ENCODE measurements at places on chromosomes 7 and 10. TPM values are rescaled to one million over a fixed set of nuclear protein-coding genes. Genes with fewer than 3 reads are reported as not detected.

The GRIFIN gene
- total RNA-seq = not detected

The SFTPD gene
- 0.24 TPM for total RNA-seq

The PDZD7 gene
- not detected for total RNA-seq

The LFNG gene
- total RNA-seq = 0.62 TPM

GRCh38 chr7:149449897-149450296, 11.0 kb downstream of the ZNF777 start:
- H3K36me3 ChIP-seq = peaks cover 17% of the 10 kb centered on the region
- no peak for DNase-seq
- H3K4me1 ChIP-seq = no peaks in the 10 kb centered on the region
- H3K27ac ChIP-seq = no peak overlapping the region

- H3K4me1 ChIP-seq = peaks cover 17% of the 10 kb centered on the region
- no peak overlapping the region for H3K27ac ChIP-seq
- no peak for DNase-seq
- no peaks in the 10 kb centered on the region for H3K27me3 ChIP-seq
- no peaks in the 10 kb centered on the region for H3K36me3 ChIP-seq
- H3K4me3 ChIP-seq = no peak overlapping the region
Observed at GRCh38 chr7:917255-918117, 37.0 kb downstream of the ADAP1 start.

- H3K36me3 ChIP-seq = no peaks in the 10 kb centered on the region
- no peak for DNase-seq
- H3K27me3 ChIP-seq = no peaks in the 10 kb centered on the region
Observed at GRCh38 chr7:28260969-28261368, 80.4 kb upstream of the JAZF1 start.

- DNase-seq = no peak
- H3K4me1 ChIP-seq = no peaks in the 10 kb centered on the region
- H3K27me3 ChIP-seq = no peaks in the 10 kb centered on the region
- H3K36me3 ChIP-seq = no peaks in the 10 kb centered on the region
Observed at GRCh38 chr7:107879400-107880035, 11.5 kb upstream of the DLD start.

GRCh38 chr7:28865601-28866144, 92.5 kb downstream of the TRIL start:
- peaks cover 10% of the 10 kb centered on the region for H3K27me3 ChIP-seq
- DNase-seq = no peak

- no peaks in the 10 kb centered on the region for H3K36me3 ChIP-seq
- H3K4me3 ChIP-seq = no peak overlapping the region
- no peak overlapping the region for H3K27ac ChIP-seq
- no peak for DNase-seq
- H3K4me1 ChIP-seq = no peaks in the 10 kb centered on the region
Observed at GRCh38 chr7:37549076-37549931, 100.6 kb upstream of the ELMO1 start.

DNA sequence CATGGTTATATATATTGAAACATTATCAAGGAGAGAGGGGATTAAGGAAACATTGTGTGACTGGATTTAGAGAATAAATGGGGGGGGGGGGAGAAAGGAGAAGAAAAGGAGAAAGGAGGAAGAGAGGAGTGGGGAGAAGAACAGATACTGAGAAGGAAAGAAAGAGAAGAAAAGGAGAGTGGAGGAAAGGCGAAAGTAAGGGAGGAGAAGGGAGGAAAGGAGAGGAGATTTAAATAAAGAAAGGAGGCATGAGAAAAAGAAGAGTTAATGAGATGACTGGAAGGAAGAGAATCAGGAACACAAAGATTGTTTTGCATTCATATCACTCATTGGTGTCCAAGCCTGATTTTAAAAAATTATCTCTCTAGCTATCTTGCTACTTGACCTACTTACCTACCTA, 16.1 kb upstream of the TSPAN12 start:
- H3K36me3 ChIP-seq = no peaks in the 10 kb centered on the region
- H3K4me3 ChIP-seq = no peak overlapping the region
- H3K4me1 ChIP-seq = peaks cover 5% of the 10 kb centered on the region
- H3K27me3 ChIP-seq = no peaks in the 10 kb centered on the region

DNA sequence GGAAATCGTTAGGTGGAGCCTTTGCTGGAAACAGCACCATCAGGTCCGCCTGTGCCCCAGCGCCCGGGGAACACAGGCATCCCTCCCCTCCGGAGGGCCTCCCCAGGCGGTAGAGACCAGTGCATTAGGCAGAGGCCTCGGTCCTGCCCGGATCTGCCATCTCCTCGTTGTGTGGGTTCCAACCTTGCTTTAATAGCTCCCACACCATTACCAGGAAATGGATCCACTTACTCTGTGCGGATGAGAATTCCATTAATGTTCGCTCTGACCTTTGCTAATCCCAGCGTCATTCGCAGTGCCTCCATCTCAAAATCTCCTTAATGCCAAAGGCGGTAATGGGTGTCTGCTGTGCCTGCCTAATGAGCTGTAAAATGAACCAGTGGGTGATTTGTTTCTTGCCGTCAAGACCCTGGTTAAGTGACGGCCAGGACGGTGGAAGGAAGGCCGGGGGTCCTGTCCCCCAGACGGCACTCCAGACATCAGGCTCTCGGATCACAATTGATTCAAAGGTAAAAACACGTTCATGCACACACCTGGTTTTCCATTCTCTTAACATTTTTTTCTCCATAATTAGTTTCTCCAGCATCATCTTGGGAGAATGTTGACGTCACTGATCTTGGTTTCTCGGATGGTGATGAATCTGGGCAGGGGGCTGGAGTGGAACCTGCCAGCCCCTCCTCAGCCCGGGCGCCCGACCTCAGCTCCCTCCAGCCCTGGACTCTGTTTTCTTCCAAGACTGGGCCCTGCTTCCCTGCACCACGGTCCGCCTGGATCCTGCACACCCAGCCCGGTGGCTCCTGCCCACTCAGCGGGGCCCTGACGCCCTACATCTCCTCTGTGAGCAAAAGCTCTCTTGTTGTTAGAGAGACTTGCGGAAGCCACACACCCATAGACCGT, 22.8 kb upstream of the FAM20C start:
- no peaks in the 10 kb centered on the region for H3K27me3 ChIP-seq
- no peak overlapping the region for H3K27ac ChIP-seq
- H3K4me3 ChIP-seq = no peak overlapping the region
- no peak for DNase-seq

DNA sequence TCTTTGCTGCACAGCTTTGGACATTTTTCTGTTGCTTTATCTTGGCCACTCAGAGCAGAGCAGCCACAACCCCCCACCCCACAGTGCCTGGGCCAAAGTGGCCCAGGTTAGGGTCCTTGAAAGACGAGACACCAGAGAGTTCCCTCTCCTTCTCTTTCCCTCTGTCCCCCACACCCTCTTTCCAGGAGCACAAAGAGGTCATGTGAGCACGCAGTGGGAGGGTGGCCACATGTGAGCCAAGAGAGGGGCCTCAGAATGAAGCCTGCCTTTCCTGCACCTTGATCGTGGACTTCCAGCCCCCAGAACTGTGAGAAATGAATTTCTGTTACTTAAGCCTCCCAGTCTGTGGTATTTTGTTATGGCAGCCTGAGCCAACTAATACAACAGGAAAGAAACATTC, 14.6 kb upstream of the MSMB start:
- H3K27me3 ChIP-seq = no peaks in the 10 kb centered on the region
- no peak overlapping the region for H3K27ac ChIP-seq
- no peaks in the 10 kb centered on the region for H3K36me3 ChIP-seq
- no peaks in the 10 kb centered on the region for H3K4me1 ChIP-seq
- H3K4me3 ChIP-seq = no peak overlapping the region

- no peaks in the 10 kb centered on the region for H3K36me3 ChIP-seq
- peak; percentile 51 for DNase-seq
- H3K4me3 ChIP-seq = no peak overlapping the region
- no peaks in the 10 kb centered on the region for H3K27me3 ChIP-seq
Observed at GRCh38 chr10:93124580-93125318, 51.1 kb downstream of the CYP26A1 start.

All from GM12878 (cell line).